Smooth muscle cell of trachea (primary cell): ENCODE measurements at places on chromosomes 5 and 9. TPM values are rescaled to one million over a fixed set of nuclear protein-coding genes. Genes with fewer than 3 reads are reported as not detected.

The FCN2 gene
- not detected in 2 replicates for total RNA-seq

The CCL28 gene
- total RNA-seq: 1.3 and 2.9 TPM in 2 replicates

The PLCXD3 gene
- under 0.01 and 0.58 TPM in 2 replicates for total RNA-seq

The TXNDC8 gene
- 1.9 TPM in 1 of 2 replicates, not detected in the other for total RNA-seq

The KCNV2 gene
- total RNA-seq: not detected in 2 replicates

The LRRTM2 gene
- total RNA-seq: 2.2 and 2.6 TPM in 2 replicates

The ERP44 gene
- 9.1 and 12.2 TPM in 2 replicates for total RNA-seq

The KIF3A gene
- total RNA-seq: 7.8 and 12.2 TPM in 2 replicates

The NUTM2F gene
- total RNA-seq: not detected in 2 replicates

The IGIP gene
- 9.2 and 11.9 TPM in 2 replicates for total RNA-seq

The CD274 gene
- 3.2 and 3.3 TPM in 2 replicates for total RNA-seq

The IL31RA gene
- total RNA-seq: 0.66 and 3.3 TPM in 2 replicates

The RORB gene
- 0.87 and 1.5 TPM in 2 replicates for total RNA-seq
